ENCODE measurements at places on chromosomes 7 and 10.

DNA sequence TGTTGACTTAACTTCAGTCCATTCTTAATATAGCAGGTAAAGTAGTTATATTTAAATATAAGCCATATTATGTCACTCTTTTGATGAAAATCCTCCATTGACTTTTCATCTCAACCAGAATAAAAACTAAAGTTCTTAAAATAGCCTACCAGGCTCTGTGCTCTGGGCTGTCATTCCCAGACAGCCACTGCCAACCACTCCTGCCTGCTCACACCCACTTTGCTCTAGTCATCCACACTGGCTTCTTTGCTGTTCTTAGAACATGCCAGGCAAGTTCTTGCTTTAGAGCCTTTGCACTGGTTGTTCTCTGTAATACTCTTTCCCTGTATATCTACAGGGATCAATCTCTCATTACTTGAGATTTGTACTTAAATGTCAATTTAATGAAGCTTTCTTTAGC is 80.6 kb downstream of the ZEB1 start:
- no peak for DNase-seq

- peak; percentile 42 for DNase-seq
Measured at GRCh38 chr10:3095373-3096139, 28.2 kb downstream of the PFKP start.

DNA sequence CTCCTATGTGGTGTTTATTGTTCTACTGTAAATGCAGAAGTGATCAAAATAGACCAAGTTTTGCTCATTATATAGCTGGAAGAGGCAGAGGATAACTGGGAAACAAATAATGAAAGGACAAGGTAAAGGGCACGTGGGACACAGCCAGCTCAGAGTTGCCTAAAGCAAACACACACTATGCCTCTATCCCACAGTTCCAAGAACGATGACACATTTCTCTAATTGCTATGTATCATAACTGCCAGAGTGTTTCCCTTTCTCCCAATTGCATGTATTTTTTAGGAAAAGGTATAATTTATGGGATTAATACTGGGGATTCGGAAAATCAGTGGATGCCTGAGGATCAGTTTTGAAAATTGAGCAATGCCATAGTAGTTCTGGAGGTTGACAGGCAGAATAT is 49.0 kb downstream of the CCDC71L start:
- DNase-seq, result no peak

- no peak for DNase-seq
Measured at GRCh38 chr10:117553142-117553814, 10.7 kb downstream of the EMX2 start.

- DNase-seq, result no peak
Measured at GRCh38 chr7:88429382-88429781, 122.7 kb upstream of the STEAP4 start.

DNA sequence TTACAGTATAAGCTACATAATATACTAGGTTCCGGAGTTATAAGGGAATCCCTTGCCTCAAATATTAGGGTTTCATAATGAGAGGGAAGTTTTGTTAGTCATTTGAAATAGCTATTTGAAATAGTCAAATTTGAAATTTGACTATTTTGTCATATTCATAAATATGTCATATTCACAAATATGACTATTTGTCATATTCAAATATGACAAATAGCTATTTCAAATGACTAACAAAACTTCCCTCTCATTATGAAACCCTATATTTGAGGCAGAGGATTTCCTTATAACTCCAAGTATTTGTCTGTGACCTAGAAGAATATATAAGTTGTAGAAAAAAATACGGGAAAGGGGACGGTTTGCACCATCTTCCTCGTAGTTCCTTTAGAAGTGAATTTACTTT is 76.6 kb downstream of the HDAC9 start:
- no peak for DNase-seq

DNA sequence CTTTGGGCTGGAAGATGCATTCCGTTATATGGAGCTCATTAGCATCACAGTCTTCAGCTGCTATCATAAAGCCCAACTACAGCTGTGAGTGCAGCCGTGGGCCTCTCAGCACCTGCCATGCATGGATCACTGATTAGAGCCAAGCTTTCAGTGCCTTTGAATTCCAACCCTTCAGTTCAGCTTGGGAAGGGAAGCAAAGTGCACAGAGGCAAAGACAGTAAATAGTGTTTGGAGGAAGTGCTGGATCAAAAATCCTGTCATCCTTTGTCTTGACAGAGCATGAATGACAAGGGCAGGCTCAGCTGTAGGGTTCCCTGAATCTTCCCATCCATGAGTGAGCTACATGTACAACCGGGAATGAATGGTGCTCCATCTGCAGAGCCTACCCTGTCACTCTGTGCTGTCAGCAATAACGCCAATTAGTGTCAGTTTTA is 153.7 kb downstream of the DNAJB9 start:
- no peak for DNase-seq

DNA sequence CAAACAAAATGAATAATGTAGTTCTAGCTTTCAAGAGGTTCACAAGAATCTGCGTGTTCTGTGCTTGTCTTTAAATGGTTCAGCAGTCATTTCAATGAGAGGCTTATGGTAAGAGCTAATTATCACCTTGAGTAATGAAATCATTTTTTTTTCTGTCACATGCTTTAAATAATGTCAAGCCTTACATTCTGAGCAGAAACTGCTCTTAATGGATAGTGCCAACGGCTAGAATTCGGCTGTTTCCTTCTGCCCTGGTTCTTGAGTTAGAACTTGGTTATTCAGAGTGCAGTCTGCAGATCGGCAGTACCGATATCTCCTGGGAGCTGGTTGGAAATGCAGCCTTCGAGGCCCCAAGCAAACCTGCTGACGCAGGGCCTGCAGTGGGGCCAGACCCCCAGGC is 316.2 kb downstream of the CAMK1D start:
- no peak for DNase-seq

DNA sequence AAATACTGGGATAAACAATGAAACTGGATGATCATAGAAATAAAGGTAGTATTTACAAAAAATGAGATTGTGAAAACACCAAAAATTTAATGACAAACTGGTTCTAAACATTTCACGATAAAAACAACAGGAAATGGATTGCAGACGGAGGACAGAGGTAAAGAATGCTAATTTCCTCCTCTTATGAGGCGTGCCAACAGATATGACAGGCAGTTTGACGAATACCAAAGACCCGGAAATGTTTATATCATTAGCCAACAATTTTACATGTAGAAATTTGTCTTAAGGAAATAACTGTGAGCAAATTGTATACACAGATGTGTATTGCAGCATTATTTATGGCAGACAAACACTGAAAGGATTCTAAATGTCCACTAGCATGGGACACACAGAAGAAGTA is 162.0 kb upstream of the MGMT start:
- no peak for DNase-seq

DNA sequence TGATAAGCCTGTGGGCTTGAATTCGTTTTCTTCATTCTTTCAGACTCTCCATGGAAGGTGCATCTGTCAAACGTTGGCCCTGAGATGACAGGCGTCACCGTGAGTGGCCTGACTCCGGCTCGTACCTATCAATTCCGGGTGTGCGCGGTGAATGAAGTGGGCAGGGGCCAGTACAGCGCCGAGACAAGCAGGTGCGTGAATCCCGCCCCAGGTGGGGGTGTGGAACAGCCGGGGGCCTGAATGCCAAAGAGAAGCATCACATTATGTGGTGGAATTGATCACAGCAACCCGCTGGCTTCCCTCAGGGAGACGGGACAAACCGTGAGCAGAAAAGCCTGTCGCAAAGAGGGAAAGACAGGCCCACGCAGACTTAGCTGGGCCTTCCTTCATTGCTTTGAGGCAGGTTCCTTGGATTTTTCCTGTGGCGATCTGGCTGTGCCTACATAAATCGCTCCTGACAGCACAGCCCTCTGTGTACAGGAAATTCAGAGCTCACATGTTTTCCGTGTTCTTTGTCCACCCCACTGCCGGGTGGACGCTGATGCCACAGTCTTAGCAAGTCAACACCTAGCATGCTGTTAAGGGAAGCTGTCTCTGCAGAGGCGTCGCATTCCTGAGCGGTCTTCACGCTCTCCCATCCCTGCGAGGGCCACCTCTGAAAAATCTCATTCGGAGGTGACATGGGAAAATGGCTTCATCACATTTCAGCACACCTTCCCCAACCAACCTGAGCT is 671.0 kb upstream of the FOXK1 start:
- DNase-seq, result no peak

DNA sequence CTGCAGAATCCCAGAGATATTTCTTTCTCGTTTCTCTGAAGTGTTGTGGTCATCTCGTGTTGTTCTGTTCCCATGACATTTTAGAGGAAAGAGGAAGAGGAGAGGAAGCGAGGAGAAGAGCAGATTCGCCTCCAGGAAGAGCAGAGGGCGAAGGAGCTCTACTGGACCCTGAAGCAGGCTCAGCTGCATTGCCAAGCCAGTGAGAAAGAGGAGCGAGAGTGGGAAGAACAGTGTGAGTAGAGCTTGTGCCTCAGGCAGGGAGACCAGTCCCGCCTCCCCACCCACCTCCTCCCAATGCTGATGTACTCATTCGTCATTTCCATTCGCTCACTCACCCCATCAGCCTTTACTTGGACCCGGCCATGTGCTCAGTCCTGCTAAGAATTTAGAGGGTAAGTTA is 50.8 kb downstream of the SH2D4B start:
- DNase-seq, result no peak

- no peak for DNase-seq
Measured at GRCh38 chr10:110113670-110114337, 93.6 kb upstream of the MXI1 start.

- DNase-seq, result no peak
Measured at GRCh38 chr7:2920041-2920440, 75.9 kb upstream of the GNA12 start.

GRCh38 chr10:60677531-60678129 is 100.6 kb upstream of the CDK1 start:
- no peak for DNase-seq

DNA sequence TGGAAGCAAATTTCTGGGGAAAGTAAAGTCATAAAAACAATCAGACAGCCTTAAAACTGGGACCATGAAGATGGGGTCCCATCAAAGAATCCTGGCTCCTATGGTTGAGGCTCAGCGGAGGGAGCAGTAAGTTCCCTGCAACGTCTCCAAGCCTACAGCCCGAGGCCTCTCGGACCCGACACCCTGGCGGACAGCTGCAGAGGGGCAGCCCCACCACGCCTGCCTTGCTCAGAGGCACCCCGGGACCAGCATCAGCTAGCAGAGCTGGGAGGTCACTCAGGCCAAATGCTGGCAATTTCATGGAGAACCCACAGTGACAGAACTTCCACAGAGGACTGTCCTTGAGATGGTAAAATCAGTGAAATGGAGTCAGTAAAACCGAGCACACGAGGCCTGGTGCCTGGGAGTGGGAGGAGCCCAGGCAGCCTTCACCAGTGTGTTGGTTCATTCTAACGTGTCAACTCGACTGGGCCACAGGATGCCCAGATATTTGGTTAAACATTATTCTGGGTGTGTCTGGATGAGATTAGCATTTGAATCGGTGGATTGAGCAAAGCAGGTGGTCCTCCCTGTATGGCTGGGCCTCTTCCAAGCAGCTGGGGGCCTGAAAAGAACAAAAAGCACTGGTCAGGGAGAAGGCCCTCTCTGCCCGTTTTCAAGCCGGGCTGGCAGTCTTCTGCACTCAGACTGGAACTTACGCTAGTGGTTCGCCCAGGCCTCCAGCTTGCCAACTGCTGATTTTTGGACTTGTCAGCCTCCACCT is 96.2 kb upstream of the INSIG1 start:
- no peak for DNase-seq

DNA sequence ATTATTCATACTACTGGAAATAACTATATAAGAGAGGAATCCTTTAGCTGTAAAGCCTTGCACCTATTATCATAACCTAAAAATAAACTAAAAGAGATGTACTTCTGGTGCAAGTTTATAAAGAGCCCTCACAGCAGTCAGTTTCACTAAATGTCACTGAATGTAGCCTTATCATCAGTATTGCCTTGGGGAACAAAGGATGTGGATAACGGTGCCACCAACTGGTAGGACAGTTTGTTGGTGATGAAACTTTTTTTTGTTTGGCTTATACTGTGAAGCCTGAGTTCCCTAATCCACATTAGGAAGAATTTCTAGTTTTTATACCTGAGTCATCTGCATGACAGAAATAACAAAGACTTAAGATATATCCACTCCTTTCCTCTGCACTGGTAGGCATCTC is 117.9 kb upstream of the COL1A2 start:
- DNase-seq, result no peak

DNA sequence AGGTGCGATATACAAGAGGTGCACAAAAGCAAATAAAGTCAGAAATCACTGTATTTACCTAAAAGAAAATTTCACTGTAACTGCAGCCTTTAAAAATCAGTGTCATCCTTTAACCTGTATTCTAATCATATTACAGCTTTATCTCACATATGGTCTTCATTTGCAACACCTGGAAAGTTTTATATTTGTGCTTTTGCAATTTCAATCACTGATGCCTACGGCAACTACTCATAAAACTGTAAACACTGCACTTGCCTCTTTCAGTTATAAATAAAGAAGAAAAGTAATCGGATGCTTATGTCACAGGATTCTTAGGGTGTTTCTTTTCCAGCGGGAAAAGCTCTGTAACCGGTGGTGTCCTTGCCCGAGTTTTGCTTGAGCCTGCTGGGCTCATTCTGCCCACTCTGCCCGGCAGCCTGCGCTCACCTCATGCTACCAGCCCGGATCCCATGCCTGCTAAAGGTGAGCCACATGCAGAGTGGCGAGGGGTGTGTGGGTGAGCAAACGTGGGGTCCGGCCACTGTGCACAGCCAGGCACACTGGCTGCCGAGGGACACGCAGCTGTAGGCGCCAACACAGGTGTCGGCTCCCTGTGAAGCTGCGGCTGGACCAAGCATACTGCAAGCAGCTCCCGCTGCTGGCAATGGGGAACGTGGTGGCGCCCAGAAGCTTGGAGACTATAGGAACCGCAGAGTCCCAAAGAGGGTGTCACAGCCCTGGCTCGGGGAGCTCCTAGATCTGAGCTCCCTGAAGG is 56.3 kb upstream of the ABCB5 start:
- no peak for DNase-seq

DNA sequence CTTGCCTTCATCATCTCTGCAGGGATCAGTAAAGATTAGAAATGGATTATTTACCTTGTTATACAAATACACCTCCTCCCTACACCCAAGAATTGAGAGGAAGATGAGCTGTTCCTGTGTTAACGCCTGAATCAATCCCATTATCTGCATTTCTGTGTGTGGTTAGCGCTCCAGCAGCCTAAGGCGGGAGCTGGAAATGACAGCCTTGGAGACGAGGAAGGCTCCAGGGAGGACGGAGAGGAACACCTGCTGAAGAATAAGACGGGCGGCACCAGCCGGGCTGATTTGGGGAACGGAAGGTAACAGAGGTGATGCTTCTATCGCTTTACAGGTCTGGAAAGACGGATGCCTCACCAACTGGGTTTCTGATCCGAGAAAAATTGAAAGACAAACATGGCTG is 34.2 kb upstream of the DDC start:
- no peak for DNase-seq

GRCh38 chr10:128626397-128627000 is 500.3 kb upstream of the MKI67 start:
- DNase-seq, result no peak

DNA sequence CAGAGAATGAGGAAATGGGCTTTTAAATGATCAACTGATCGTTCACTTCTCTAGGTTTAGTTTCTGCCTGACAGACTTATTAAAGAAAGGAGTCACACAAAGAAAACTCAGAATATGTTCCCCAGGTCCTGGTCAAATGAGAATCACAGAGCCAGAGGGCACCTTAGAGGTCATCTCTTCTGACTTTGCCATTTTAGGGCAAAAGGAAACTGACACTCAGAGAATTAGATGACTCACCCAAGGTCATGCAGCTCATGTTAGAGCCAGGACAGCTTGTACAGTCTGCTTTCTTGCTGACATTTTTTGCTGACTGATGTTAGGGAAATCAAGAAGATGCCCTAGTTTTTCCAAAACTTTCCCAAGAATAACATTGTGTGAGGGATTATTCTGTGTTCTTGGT is 312.7 kb upstream of the SP8 start:
- no peak for DNase-seq

GRCh38 chr10:52965509-52965908 is 192.9 kb upstream of the MBL2 start:
- no peak for DNase-seq
